Ecto neural progenitor cell (in vitro differentiated cells): ENCODE measurements at places on chromosomes 3 and 15.
A peak's percentile ranks its signal among the peaks of the same experiment; 100 is the strongest.

DNA sequence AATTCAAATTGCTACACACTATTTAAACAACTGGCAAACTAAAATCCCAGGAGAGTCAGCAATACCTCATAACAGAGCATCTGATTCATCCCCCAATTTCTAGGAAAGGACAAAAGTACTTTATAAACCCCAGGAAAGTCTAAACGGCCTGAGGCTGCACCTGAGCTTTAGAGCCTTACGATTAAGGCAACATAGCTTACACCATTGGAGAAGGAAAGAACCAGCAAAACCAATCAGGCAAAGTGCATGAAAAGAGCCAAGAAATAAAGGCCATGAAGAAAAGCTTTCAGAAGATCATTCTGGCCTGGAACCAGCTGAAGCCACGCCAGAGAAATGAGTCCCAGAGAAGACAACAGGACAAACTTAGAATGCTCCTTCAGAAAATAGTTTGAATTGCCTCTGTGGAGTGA lies 48.1 kb downstream of the PTPN9 start:
- DNase-seq, result no peak

GRCh38 chr3:171113716-171114115 lies 87.2 kb upstream of the SLC2A2 start:
- no peak for DNase-seq

GRCh38 chr3:27293939-27294338 lies 75.2 kb downstream of the NEK10 start:
- DNase-seq, result no peak

- no peak for DNase-seq
Measured at GRCh38 chr15:72168131-72168807, 29.3 kb downstream of the GRAMD2A start.

- DNase-seq, result no peak
Measured at GRCh38 chr15:68379759-68380290, 52.1 kb downstream of the ITGA11 start.

DNA sequence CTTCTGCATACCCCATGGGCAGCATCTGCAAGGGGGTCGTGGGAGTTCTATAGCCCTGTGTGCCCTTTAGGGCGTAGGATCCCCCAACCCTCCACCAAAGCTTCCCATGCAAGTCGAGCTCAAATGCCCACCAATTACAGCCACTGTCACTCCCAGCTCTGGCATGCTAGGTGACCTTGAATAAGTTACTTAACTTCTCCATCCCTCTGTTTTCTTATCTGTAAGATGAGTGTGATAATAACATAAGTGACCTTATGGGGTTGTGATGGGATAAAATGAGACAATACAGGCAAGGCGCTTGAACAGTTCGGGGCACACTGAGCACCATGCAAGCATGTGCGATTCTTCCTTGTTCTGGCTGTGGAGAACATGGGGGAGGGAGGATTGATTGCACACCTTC lies 74.8 kb upstream of the POMGNT2 start:
- no peak for DNase-seq

- no peak for DNase-seq
Measured at GRCh38 chr15:32683906-32684584, 33.8 kb upstream of the GREM1 start.

- no peak for DNase-seq
Measured at GRCh38 chr3:32450992-32451659, 51.5 kb downstream of the CMTM6 start.

DNA sequence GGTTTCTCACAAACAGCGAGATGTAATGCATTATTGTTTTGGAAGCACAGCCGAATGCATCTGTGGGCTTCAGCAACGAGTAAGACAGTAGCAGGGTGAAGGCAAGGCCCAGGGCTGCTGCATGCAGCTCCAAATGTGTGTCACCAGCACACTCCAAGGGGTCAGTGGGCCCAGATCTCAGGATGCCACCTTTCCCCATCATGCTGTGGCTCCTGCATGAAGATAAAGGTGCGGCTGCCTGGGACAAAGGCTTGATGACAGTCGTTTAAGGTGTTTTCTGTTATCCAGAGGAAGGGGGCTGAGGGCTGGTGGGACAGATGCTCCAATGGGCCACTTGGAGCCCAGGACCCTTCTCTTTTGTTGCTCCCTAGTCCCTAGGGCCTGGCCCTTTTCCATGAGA lies 13.2 kb downstream of the C3orf22 start:
- DNase-seq, result peak; percentile 34

GRCh38 chr3:105691633-105692032 lies 177.2 kb downstream of the CBLB start:
- DNase-seq, result no peak

DNA sequence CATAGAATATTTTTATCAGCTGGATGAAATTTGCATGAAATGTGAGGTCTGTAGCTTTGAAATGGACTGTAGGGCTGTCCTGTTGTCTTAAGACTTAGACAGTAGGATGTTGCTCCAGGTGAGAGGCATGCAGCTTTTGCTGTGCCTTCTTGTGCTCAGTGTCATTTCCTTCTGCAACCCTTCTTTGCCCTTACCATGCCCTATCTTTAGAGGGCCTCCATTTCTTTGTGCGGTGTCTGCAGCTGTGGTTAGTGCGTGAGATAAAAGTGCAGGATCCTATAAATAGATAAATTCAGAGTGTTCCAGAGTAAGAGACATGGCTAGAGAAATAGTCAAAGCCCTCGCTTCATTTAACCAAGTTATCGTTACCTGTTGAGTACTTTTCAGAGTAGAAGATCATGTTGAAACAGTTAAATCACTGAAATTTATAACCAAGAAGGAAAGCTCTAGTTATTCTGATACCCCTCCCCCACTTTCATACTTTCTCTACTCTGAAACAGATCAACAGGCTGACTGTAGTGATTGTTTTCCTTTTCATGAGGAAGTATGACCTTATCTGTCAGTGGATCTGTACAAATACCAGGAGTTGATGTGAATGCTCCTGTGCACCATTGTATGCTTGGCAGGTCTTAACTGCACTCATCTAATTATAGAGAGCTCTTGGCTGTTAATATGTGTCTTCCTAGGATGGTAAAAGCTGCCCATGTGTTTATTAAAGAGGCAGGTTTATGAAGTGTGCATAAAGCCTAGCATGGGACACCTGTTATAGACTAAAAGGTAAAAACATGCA lies 18.2 kb downstream of the EIF3J start:
- DNase-seq, result no peak

DNA sequence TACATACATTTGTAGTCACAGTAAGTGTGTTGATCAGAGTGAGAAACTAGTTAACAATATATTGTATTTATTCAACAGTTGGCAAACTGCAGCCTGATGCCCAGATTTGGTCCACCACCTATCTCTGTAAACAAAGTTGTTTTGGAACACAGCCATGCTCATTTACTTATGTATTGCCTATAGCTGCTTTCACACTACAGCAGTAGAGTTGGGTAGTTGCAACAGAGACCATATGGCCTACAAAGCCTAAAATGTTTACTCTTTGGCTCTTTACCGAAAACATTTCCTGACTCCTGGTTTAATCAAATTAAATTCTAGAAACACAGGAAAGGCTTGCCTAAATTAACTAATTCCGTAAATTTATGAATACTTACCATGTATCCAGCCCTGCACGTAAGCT lies 39.4 kb downstream of the CMC1 start:
- DNase-seq, result no peak

DNA sequence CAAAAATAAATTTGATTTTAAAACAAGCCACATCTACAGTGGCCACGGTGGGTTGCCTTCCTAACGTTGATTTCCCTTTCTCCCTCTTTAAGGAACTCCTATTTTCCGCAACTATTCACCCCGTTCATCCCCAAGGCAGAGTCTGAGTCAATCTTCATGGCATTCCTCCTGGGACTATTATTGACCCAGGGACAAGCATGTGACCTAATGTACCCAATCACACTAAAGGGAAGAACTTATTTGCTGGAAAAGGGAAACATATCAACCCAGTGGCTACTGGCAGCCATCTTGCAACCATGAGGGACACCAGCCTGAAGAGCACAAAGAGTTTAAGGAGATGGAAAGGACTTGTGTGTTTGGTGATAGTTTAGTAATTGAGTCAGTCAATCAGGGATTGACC lies 55.4 kb upstream of the ARHGEF3 start:
- no peak for DNase-seq

DNA sequence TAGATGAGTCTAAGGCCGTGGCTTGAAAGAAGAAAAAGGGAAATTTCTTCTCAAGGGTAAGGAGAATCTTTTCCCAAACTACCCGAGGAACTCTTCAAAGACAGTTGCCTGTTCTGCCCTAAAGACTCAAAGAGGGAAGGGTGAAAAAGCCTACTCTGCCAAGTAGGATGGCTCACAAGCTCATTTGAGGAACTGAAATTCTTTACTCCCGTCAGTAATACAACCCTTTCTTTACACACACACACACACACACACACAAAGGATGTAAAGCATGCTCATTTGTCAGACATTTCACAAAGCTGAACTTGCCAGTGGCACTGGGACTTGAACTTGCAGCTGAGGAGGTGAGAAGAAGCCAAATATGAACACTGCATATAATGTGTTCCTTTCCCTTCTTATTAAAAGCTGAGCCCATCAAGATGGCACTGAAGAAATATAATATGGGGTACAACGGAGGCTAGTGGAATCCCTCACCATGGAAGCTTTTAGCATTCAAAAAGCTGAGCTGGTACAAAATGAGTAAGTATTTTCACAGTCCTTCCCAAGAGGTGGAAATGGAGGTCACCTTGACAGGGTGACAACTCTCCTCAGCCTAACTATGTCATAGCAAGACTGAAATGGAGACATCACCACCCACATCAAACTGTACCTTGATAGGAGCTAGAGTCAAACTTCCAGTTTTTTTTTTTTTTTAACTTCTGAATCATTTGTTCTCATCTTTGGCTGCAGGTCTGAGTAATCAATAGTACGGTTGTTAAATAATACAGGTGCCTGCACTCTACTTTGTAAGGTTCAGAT lies 57.6 kb downstream of the TAFA4 start:
- DNase-seq, result no peak

DNA sequence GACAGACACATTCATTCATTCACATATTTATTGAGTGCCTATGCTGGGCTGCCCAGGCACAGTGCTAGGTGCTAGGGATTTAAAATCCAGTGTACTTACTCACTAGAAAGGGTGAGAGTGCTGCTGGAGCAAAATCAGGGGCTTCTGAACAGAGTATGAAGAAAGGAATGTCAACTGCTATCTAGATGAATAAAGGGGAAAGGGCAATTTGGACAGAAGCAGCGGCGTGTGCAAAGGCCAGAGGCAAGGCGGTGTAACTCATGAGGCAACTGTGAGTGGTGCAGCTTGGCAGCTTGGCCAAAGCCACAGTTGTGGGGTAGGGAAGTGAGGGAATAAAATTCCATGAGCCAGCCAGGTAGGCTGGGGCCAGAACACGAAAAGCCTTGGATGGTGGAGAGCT lies 76.7 kb downstream of the RAD18 start:
- no peak for DNase-seq

- DNase-seq, result no peak
Measured at GRCh38 chr3:112804021-112804420, 42.6 kb downstream of the CD200R1L start.

GRCh38 chr15:44529864-44530604 lies 6.9 kb upstream of the EIF3J start:
- no peak for DNase-seq

DNA sequence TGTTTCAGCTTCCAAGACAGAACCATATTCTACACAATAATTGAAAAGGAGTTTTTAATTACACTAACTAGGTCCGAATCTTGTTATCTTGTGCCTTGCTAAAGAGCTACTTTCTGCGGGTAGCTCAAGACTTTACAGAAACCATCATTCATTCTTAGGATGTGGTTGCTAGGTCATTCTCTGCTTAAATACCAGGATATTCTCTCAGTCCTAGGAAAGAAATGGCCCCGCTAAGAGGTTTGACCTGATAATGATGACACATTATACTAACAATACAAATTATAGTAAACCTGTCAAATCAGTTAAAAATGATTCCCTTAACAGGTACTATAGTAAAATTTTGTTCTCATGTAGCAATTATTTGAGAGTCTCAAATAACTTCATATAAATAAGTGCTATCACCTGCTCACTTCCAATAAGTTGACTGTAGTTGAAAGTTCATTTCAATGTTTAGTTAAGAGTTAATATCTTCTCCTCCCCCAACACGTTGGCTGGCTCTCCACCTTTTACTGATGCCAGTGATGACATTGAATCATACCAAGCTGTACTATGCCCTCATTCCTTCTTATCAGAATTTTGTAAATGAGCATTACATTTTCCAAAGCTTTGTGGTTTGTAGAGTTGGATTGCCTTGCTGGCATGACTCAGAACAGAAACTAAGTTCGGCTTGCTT lies 3.6 kb upstream of the C3orf85 start:
- no peak for DNase-seq

DNA sequence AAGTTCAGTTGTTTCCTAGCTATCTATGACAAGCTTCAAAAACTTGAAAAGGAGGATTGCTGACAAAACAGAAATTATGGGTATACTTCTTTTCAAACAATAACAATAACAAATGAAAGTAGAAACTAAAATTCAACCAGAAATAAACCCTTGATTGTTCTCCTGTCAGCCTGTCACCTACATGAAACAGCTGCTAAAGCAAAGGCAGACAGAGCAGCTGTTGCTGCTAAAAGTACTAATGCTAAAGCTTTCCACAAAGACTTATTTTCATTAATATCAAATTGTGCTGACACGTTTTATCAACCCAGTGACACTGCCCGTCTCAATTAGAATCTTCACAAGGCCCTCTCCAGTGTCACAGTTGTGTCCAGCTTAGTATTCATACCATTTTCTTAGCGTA lies 533.2 kb upstream of the GBE1 start:
- no peak for DNase-seq

DNA sequence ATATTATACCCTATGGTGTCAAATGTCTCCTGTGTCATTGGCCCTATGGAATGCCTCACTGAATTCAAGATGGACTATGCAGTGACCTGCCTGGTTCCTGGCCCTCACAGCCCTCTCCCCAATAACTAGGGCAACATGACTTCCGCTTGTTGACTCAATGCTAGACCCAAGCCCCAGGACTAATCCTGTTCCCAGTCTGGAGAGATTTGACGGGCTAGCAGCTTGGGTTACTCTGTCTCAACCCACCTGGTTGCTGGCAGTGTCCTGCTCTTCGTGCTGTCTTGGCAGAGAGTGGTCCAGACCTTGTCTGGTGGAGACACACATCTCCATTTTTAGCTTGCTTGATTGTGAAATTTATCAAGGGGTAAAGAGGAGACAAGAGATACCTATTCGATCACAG lies 135.8 kb upstream of the HES1 start:
- no peak for DNase-seq

- no peak for DNase-seq
Measured at GRCh38 chr3:30604093-30604492, 2.3 kb upstream of the TGFBR2 start.

GRCh38 chr3:70000028-70000410 lies 486 bp downstream of the SAMMSON start:
- DNase-seq, result no peak

GRCh38 chr3:101902041-101902440 lies 52.7 kb downstream of the NFKBIZ start:
- DNase-seq, result no peak

DNA sequence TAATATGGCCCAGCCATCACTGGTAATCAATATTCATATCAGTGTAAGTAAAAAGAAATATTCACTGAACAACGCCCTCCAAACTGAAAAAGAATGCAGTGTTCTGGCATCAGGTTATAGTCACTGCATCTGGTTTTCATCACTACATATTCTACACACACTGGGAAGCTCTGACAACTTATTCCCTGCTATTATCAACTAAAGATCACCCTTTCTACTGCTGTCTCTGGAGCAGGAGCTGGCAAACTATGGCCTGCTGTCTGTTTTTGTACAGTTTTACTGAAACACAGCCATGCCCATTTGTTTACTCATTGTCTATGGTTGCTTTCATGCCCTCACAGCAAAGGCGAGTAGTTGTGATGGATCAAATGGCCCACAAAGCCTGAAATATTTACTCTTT lies 35.3 kb downstream of the TUBGCP4 start:
- DNase-seq, result no peak

- DNase-seq, result no peak
Measured at GRCh38 chr3:108180194-108180593, 42.0 kb downstream of the IFT57 start.
